ENCODE measurements at places on chromosomes 7 and 10. TPM values are rescaled to one million over a fixed set of nuclear protein-coding genes. Genes with fewer than 3 reads are reported as not detected.

The CELF2 gene
- total RNA-seq, result 10.4 TPM

The TMEM196 gene
- 0.26 TPM for total RNA-seq

The PNLIPRP3 gene
- total RNA-seq, result not detected

The LLCFC1 gene
- not detected for total RNA-seq

The EEPD1 gene
- total RNA-seq, result 13.5 TPM

DNA sequence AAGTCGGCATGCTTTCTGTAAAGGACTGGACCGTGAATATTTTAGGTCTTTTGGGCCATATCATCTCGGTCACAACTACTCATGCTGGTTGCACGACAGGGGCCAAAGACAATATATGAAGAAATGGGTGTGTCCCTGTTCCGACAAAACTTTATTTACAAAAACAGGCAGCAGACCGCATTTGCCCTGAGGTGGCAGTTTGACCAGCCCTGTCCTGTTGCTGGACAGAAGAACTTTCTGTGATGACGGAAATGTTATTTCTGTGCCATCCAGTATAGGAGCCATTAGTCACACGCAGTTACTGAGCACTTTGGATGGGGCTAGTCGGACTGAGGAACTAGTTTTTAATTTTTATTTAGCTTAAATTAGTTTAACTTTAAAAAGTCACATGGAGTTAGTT, 112.8 kb upstream of the CARD11 start:
- no peak for DNase-seq

DNA sequence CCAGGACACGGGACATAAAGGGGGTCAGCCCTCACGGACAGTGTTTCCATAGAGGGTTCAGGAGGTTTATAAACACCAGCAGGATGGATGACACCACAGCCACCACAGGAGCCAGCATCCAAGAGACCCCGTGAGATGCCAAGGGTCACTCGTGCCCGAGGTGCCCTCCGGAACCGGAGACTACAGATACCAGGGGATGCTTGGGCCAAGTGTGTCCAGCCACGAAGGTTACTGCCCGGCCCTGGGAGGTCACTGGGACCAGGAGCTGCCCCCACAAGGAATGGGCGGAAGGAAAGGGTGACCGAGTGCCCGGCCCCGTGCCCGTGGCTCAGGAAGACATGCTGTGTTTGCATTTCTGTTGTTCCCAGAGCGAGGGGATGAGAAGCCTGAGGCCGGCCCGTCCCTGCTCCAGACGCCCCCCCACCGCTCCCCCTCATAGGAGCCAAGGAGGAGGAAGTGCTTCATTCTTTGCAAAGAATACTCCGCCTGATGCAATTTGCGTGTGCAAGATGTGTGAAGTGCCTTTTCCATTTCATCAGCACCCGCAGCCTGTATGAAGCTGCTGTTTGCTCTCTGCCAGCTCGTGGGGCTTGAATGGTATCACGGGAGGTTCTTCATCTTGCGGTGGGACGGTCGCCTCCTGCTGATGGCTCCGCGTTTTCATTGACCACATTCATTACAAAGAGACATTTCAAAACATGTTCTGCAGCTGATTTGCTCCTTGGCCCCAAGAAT, 176.4 kb downstream of the ELFN1 start:
- DNase-seq, result peak; percentile 5

DNA sequence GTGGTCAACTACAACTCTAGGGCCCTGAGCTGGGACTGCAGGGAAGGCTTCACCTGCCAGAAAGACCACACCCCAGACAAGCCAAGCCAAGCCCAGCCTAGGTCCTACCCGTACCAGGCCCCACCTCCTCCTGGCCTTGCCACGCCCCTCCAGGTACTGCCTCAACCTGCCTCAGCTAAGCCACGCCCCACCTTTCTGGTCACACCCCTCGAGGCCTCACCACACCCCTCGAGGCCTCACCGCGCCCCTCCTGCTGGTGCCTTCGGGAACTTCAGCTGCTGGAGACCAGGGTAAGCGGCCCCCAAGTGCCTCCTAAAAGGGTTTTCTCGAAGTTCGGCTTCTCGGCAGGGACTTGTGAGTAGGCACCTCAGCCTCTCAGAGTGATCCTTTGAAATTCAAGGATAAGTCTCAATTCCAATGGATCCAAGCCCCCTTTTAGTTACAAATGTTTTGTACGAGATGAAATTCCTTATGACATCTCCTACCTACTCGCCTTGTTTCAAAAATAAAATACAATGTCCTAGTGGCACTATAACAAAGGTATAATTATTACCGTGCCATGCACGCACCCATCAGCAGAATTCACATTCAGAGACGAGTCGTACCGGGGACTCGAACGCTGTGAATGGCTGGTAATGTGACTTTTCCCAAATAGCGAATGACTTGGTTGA, 171.2 kb downstream of the ARHGAP21 start:
- peak; percentile 69 for DNase-seq

- no peak for DNase-seq
These were observed 28.5 kb upstream of the CROT start for GRCh38 chr7:87316846-87317552.

DNA sequence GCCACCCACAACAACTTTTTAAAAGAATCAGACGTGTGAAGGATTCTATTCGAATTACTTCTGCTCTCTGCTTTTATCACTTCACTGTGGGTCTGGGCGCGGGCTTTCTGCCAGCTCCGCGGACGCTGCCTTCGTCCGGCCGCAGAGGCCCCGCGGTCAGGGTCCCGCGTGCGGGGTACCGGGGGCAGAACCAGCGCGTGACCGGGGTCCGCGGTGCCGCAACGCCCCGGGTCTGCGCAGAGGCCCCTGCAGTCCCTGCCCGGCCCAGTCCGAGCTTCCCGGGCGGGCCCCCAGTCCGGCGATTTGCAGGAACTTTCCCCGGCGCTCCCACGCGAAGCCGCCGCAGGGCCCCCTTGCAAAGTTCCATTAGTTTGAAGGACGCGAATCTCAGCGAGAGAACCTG, 461 bp upstream of the HTRA1 start:
- peak; percentile 20 for DNase-seq

- DNase-seq, result no peak
These were observed 1.4 kb upstream of the PILRB start for GRCh38 chr7:100356416-100357068.

DNA sequence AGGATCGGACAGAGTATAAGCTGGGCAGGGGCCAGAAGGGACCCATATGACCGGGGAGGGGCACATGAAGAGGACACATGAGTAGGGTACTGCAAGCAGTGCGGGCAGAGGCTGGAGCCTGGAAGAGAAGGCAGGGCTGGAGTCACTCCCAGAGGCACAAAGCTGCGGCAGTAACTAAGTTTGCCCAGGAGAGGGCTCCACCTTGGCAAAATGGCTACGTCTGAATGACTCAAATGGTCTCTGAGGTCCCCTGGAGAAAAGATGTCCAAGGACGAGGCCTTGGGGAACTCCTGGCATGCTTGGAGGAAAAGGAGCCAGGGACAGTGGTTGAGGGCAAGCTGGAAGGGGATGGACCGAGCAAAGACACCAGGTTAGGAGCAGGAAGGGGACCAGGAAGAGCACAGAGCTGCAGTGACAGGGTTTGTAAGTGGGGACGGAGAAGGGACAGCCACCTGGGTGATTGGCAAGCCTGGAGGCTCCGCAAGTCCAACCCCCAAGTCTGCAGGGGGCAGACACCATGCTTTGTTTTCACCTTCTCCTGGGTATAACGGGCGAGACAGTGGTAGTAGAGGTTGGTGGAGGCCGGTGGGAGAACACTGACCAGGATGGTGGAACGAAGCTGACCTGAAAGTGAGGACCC, 43.1 kb upstream of the LBX1 start:
- DNase-seq, result peak; percentile 65

DNA sequence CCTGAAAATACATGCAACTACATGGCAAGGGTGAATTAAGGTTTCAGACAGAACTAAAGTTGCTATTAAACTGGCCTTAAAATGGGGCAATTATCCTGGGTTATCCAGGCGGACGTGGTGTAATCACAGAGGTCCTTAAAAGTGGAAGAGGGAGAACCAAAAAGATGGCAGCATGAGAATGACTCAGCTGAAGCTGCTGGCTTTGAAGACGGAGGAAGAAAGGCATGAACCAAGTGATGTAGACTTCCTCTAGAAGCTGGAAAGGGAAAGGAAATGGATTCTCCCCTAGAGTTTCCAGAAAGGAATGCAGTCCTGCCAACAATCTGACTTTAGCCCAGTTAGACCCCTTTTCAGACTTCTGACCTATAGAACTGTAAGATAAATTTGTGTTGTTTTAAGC, 27.0 kb upstream of the UBN2 start:
- DNase-seq, result no peak

DNA sequence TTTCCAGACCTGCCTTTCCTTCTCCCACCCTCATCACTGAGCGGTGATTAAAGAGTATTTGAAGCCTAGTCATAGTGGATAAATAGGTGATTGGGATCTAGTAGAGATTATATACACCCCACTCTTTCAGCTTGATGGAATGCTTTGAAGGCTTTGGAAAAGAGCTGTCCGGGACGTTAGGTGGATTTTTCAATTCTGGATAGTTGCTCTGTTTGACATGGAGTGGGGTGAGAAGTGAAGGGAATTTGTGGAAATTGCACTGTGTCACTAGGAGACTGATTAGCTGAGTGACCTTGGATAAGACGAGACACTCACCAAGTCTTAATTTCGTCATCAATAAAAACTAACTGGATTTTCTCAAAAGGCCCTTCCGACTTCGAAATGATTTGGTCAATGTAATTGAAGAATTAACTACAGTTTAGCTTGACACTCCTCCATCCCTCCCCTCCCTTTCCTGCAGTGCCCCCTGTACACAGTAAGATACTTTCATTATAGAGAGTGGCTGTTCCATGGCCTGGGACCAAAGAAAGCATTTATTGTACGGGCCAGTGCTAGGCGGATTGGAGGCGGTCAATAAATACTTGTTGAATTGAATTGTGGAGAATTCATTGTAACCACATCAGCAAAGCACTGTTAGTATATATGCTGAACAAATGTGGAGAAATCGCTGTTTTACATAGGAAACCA, 962 bp downstream of the ZKSCAN1 start:
- DNase-seq, result no peak

DNA sequence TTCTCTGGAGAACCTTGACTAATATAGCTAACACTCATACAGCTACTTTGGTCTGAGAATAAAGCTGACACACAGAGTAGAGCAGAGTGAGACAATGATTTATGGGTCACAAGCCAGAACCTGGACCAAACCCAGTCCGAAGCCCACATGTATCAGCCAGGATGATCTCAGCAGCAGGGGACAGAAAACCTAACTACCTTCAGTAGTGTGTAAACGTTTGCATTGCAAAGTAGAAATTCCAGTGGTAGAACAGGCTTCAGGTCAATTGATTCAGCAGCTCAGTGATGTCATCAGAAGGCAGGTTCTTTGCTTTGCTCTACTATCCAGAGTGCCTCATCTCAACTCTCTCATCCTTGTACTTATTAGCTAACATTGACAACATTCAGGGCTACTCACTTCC, 62.5 kb upstream of the PALS2 start:
- DNase-seq, result no peak

GRCh38 chr10:81297292-81297691, 577.7 kb upstream of the NRG3 start:
- no peak for DNase-seq

DNA sequence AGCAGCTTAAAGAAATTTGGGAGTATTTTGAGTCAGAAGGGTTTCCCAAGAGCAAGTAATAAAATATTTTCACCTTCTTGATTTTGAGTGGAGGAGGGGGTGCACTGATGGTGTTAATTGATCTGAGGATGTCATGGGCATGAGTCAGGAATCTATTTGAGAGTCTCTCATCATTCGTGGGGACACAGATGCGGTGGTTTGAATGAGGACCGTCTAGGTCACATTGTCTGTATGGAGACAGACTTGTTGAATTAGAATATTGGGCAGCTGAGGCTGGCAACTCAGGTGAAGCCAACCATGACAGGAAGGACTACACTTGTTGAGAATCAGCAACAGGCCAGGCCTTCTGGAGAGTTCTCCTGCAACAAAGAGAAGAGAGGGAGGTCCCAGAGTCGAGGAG, 127.0 kb downstream of the INSYN2A start:
- DNase-seq, result no peak

DNA sequence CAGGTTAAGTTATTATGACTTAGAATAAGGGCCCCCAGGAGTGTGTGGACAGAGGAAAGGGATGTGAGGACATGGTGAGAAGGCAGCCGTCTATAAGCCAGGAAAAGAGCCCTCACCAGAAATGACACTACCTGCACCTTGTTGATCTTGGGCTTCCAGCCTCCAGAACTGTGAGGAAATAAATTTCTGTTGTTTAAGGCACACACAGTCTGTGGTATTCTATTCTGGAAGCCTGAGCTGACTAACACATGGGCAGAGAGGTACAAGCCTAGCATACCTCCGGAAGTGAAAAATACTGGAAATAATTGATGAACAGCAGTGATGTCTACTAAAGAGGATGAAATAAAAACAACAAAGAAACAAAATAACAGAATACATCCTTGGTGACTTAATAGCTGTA, 46.1 kb upstream of the GRB10 start:
- no peak for DNase-seq

DNA sequence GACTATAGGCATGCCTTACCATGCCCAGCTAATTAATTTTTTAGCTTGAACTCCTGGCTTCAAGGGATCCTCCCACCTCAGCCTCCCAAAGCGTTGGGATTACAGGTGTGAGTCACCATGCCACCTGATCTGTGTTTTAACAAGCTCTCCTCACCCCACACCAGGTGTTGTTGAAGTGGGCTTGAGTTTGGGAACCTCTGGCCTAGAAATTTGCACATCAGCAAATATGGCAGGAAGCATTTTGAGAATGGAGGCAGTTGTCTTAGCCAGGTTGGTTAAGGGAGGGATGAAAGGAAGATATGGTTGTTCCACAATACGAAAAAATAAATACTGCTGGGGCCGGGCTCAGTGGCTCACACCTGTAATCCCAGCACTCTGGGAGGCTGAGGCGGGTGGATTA, 433.1 kb downstream of the TYW1 start:
- DNase-seq, result no peak

- DNase-seq, result no peak
These were observed 89.0 kb downstream of the NEURL1 start for GRCh38 chr10:103582331-103583123.

DNA sequence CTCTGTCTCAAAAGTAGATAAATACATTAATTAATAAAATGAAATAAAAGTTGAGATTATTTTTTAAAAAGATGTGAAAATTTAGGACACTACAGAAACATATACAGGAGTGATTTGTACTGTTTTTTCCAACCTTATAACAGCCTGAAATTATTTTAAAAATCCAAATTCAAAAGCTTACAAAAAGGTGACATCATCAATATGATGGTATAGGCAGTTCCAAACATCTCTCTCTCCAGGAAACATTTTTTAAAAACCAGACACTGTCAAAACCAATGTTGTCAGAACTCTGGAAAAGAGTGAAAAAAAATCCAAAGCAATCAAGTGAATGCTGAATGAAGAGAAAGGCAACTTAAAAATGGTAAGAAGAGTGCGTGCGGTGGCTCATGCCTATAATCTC, 76.7 kb downstream of the HHEX start:
- no peak for DNase-seq

GRCh38 chr7:148505645-148506375, 84.8 kb upstream of the C7orf33 start:
- no peak for DNase-seq

DNA sequence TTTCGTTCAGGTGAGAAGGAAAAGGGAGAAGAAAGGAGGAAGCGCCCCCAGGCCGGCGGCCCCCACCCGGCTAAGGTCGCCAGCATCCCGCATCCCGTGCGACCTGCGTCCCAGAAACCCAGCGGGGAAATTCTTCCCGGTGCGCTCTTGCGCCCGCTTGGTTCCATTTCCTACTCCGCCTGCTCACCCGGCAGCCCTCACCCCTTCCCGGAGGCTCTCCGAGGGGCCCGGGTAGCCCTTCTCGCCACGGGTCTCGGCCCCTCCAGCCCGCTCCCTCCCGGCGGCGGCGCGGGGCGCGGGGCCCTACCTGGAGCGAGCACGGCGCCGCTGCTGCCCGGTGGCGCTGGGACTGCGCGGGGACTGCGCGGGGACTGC, at the start of gene PRKCQ:
Gene PRKCQ, minus strand, starts transcription at position 373 of the 375 bp plus-strand sequence. CDS start 65,141 bp downstream, outside the sequence.
- DNase-seq, result peak; percentile 44

GRCh38 chr7:148804343-148805235, 79.5 kb downstream of the EZH2 start:
- DNase-seq, result no peak
